Muscle of arm (tissue), 14 donors: ENCODE measurements at places on chromosomes 11 and 22.

- DNase-seq: no peak
These were observed 43.1 kb downstream of the TYR start for GRCh38 chr11:89220684-89221339.

- DNase-seq: no peak
These were observed 43.0 kb downstream of the THAP12 start for GRCh38 chr11:76337923-76338322.

DNA sequence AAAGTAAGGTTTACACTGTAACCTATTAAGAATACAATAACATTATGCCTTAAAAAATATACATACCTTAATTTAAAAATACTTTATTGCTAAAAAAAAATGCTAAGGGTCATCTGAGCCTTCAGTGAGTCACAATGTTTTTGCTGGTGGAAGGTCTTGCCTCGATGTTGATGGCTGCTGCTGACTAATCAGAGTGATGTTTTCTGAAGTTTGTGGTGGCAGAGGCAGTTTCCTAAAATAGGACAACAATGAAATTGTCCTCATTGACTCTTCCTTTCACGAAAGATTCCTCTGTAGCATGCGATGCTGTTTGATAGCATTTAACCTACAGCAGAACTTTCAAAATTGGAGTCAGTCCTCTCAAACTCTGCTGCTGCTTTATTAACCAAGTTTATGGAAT lies 97.6 kb downstream of the FAT3 start:
- DNase-seq: no peak

GRCh38 chr11:120919566-120919965 lies 104.3 kb upstream of the TBCEL start:
- DNase-seq: no peak

GRCh38 chr11:66862559-66863037 lies 5.7 kb downstream of the LRFN4 start:
- no peak for DNase-seq

- DNase-seq: no peak
These were observed 455.4 kb downstream of the DLG2 start for GRCh38 chr11:85171648-85172257.

DNA sequence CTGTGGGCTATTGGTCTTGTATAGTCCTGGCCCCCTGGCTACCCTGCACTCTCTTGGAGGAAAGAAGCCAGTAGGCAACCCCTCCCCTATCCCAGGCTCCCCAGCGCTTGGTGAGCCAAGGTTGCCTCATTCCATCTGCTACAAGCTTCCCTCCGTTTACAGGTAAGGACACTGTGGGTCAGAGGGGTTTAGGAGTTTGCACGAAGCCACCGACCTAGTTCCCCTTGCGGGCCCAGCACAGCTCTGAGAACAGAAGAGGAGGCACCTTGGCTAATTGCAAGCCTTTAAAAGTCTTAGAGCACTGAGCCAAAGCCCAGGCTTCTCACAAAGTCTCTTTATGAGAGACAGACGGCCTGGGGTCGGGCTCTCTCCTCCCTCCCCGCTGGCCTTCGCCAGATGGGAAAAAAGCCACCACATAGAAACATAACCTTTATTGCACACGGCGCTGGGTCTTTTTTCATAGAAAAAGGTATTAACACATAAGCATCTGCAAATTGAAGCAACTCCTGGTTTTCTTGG lies 99.8 kb downstream of the CEP164 start:
- no peak for DNase-seq

DNA sequence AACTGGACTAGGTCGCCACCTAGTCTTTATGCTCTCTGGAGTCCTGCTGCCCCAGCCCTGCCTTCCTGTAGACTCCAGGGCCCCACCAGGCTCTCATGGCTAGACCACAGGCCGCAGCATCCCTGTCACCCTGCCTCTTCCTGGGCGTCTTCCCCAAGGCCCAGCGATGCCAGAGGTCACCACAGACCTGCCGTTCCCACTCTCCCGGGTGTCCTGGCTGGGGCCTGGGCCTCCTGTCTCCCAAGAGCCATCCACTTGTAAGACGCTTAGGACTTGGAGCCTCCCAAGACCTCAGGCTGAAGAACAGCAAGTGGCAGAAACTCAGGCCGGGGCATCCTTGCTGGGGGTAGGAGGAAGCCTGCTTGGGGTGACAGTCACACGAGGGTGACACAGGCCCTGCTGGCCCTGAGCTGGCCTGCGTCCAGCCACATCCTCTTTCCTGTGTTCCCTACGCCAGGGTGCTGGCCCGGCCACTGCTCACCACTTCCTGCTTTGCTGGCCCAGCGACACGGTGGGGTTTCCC lies 2.0 kb upstream of the TCIRG1 start:
- no peak for DNase-seq

GRCh38 chr22:24982301-24983056 lies 30.0 kb downstream of the KIAA1671 start:
- DNase-seq: no peak

- DNase-seq: no peak
These were observed 44.2 kb downstream of the TRIM66 start for GRCh38 chr11:8638300-8638699.

GRCh38 chr11:14015711-14016110 lies 53.2 kb downstream of the SPON1 start:
- DNase-seq: no peak

DNA sequence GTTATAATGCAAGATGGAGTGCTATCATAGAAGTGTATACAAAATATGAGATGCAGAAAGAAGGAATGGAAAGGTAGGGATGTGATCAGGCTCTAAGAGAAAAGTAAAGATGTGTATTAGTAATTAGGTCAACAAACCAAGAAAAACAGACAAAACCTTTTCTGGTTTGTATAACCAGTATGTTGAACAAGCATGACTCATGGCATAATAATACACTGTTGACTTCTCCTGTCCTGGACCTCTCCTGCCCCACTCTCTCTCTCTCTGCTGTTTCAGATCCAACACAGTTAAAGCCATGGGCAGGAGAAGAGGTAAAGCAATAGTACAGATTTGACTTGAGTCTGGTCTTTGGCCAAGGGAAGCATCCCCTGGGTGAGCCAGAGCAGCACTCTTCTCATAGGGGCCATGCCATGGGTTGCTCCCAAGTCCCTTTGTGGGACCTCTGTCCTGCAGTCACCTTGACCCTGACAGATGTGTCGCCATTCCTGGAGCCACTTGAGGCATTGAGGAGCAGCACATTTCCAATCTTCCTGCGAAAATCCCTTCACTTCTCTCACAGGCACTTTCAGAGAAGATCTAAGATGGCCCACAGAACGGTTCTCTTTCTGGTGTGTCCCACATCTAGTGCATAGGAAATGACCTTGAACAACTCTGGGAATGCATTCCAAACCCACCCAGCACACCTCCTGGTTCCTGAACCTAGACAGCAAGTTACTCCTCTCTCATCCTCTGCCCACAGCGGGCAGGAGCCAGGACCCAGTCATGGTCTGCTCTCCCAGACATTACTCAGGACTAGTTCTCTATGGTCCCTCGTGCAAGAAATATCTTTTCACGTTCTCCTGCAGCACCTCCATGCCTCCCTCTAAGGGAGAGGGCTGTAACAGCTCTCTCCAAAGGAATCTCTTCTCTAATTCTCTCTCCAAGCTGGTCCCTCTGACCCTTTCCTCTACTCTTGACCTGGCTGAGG lies 58.2 kb upstream of the PRSS23 start:
- DNase-seq: no peak

- DNase-seq: no peak
These were observed 125.2 kb upstream of the SPON1 start for GRCh38 chr11:13837286-13837685.

DNA sequence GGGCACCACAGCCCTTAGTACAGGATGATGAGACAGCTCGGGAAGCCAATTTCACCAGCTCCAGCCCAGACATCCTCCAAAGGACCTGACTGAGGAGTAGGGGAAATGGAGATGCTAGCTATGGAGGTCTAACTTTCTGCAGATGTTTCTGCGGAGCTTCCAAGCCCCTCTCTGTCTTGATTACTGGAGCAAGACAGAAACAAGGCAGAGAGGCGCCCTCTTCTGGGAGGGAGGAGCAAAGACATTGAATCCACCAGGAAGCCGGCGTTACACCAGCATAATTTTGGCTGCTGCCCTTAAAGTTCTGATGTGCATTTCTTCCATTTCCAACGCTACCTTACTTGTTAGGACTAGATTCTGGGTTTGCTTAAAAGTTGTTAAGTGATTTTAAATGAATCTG lies 107.3 kb upstream of the HSD17B12 start:
- no peak for DNase-seq

DNA sequence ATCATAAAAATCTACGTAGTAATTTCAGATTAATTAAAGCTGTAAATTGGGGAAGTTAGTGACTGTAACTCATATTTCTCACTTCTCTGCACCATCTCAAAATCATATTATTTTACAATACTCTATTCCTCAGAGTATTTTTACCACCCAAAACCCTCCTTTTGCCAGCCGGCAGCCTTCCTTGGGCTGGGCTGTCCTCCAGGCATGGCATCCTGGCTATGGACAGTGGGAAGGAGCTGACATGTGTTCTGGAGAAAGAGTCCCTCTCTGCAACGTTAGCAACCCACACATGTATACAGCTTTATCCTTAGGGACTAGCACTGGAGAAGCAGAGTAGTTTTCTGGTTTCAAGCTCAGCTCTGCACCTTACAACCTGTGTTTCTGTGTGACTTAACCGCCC lies 86.8 kb downstream of the DSCAML1 start:
- DNase-seq: no peak
